Activated CD8-positive, alpha-beta memory T cell treated with anti-CD3 and anti-CD28 coated beads for 1 hour (primary cell): ENCODE measurements at places on chromosomes 6 and 20.

DNA sequence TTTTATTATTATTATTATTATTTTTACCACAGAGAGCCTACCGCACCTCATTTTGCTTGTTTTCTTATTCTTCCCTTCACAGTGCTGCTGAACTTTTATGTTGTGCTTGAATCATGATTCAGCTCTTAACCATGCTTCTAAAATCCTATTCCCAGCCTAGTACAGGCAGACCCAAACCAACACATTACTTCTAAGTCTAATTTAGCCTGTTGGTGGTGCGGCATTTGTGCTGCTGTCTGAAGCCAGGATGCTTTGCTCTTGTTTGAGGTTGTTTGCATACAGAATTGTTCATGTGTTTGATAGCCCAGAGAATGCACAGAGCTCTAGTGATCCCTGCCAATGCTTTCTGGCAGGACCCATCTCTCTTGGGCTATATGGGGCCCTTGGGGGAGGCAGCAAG lies 213.5 kb upstream of the KCNG1 start:
- no peak for DNase-seq

DNA sequence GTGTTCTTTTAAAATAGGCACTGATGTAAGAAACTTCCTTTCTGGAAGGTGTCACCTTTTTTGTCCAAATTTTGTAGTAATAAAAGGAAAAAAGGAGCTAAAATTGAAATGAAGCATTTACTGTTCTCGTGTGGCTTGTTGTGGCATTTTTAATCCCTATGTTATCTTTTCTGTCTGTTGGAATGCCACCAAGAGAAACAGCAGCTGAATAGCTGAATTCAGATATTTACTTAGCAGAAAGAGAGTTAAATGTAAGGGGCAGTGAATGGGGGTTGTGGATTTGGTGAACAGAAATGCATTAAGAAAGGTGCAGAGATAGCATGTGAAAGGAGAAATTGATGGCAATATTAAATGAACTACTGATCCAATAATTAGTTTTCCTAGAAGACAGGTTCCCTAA lies 573.6 kb upstream of the EPHA7 start:
- DNase-seq: no peak

- DNase-seq: no peak
These were observed 58.0 kb upstream of the CD2AP start for GRCh38 chr6:47419621-47420020.

DNA sequence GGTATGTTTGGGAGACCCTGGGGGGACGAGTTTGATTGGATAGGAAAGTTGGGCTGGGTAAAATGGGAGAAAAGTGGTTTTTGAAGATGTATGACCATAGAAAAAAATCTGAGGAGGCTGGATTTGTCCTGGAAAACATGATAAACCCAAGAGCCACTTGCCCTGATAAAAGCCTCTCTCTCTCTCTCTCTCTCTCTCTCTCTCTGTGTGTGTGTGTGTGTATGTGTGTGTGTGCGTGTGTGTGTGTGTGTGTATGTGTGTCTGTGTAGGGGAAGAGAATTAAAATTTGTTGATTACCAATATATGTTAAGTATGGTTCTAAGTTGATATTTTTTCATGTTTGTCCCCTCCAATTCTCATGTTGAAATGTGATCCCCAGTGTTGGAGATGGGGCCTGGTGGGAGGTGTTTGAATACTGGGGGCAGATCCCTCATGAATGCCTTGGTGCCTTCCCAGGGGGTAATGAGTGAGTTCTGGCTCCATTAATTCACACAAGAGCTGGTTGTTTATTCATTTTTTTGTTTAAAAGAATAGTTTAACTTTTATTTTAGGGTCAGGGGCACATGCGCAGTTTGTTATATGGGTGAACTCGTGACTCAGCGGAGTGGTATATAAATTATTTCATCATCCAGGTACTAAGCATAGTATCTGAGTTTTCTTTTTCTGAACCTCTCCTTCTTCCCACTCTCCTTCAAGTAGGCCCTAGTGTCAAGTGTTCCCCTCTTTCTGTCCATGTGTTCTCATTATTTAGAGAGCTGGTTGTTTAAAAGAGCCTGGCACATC lies 208.8 kb downstream of the TFAP2B start:
- no peak for DNase-seq

- no peak for DNase-seq
These were observed 279.7 kb downstream of the CDH4 start for GRCh38 chr20:61531553-61532345.

DNA sequence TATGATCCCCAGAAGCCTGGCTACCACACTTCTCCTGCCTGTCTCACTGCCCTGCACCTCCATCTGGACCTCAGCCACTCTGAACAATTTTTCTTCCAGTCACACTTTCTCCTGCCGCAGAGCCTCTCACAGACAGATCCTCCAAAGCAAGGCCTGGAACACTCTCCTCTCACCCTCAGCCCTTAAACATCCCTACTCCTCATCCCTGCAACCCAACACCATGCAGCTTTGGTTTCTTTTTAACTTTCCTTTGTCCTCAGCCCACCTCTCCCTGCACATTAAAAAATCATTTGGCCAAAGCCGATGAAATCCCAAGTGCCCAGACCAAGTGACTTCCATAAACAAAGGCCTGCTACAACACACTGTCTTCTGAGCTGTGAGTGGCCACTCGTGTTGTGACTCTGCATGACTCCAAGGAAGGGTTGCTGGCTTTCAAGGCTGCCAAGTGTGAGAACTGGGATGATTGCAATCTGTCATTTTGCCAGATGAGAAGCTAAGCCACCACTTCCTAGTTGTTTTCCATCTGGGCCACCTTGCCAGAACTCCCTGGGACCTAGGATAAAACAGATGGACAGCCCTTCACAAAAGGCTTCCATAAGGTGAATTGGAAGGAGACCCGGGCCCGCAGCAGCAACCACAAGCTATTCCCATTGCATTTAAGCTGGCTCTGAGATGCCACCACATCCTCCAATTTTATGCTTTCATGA lies 144.4 kb upstream of the SSTR4 start:
- no peak for DNase-seq

DNA sequence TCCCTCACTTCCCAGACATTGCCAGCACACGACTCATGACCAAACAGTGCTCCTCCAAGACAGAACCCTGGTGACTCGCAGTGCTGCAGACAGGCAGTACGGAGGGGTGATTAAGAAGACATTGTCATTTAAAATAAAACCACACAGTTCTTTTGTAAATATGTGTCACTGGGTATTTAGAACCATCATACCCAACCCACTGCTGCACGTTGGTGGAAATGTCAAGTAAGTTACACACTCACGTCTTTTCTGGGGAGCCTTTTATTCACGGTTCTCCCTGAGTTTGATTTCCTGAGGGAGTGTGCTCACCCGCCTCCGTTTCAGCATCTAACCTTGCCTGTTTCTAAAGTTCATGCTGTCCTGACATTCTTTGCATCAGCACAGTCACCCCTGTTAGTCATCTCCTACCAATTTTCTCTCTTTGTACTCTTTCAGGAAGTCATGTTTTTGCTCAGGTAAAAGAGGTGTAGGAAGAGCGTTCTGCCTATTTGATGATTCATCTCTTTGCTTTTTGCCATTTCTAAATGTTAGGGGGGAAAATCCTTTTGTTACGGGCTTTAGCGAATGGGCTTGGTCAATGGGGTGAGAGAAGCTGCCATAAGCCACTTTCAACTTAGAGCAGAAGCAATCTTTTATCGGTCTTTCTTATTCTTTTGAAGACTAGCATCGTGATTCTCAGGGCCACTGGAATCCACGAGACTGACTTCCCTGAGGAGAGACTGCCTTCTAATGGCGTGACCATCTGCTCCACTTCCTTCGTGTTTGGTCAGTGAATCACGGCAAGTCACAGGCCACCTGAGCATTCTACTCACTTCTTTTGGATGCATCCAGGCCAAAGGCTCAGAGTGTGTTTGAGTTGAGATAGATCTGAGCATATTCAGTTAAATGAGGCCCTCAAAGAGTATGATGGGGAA lies 512.8 kb upstream of the JARID2 start:
- DNase-seq: no peak

- no peak for DNase-seq
These were observed 474.9 kb upstream of the CHD6 start for GRCh38 chr20:42093041-42093440.

DNA sequence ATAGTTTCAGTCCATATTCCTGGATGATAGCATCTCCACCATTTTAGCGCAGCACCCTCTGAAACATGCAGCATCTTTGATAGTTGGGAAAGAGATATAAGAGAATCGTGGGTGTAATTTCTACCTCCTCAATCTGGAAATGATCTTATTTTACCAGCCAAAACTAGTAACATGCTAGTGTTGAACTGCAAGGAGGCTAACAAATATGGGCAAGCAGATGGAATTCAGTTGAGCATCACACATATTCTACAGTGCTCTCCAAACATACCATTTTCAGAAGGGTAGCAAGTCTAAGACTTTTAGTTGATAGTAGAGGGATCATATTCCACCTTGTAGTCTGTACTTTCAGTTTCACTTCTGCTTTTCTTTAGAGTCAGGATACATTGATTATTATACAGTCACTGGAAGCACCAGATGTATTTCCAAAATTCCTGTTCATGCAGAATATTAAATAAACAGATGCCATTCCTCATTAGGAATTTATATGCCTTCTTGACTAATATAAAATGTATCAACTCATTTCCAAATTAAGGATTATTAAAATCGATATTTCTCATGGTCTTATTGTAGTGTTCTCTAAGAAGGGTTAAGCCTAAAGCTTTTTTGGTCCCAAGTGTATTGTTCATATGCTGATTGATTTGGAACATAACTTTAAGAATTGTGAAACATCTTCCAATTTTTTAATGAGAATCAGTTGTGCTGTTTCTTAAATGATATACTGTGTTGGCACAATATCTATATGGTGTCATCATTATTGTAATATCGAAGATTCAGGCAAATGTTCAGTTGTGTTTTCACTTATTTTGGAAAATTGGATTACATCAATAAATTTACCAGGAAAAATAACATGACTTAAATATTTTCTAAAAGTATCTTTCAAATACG lies 362.0 kb downstream of the CENPW start:
- no peak for DNase-seq

GRCh38 chr6:143368426-143368825 lies 82.1 kb downstream of the ADAT2 start:
- DNase-seq: no peak
